Immature natural killer cell (primary cell): ENCODE measurements at places on chromosomes 5 and 9.

GRCh38 chr5:7706256-7706655 lies 144.7 kb downstream of the CFAP90 start:
- DNase-seq = no peak

- DNase-seq = no peak
Observed at GRCh38 chr5:131791866-131792265, 5.0 kb downstream of the FNIP1 start.

DNA sequence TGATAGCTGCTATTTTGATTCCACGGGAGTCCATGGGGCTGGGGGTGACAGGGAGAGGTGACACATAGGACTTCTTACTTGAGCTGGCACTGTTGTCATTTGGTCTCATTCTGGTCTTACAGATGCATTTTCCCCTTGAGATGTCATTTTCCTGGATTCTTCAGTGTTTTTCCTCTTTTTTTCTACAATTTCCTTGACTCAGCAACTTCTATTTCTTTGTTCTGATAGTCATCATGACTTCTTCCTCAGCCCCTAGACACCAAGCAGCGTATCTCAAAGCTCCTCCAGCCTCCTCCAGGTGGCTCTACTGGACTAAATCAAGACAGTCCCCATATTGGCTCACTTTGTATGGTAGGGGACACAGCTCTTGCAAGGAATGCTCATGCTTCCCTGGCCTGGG lies 16.5 kb downstream of the LVRN start:
- no peak for DNase-seq

DNA sequence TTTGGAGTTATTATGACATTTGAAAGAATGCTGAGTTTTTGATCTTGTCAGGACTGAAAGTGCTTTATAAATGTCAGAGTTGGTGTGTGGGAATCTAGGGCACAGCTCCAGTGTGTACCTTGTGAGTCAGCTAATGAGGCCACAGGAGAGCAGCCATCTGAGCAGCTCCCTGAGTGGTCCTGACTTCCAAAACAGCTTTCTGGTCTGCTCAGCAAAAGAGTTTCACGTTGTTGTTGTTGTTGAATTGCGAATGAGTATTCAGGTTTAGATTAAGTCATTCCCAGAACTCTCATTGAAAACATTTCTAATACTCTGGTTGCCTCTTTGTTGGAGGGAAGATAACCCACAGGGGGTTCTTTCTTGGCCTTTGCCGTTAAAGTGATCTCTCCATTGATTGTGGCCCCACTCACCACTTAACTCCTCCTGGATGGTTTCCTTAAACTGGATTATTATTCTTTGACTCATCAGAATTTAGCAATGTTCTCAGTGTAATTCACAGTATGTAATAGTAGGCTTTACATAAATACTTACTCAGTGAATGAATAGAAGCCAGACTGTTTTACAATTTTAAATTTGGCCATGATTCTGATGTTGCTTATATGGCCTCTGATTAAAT lies 125.1 kb upstream of the SGCD start:
- no peak for DNase-seq

DNA sequence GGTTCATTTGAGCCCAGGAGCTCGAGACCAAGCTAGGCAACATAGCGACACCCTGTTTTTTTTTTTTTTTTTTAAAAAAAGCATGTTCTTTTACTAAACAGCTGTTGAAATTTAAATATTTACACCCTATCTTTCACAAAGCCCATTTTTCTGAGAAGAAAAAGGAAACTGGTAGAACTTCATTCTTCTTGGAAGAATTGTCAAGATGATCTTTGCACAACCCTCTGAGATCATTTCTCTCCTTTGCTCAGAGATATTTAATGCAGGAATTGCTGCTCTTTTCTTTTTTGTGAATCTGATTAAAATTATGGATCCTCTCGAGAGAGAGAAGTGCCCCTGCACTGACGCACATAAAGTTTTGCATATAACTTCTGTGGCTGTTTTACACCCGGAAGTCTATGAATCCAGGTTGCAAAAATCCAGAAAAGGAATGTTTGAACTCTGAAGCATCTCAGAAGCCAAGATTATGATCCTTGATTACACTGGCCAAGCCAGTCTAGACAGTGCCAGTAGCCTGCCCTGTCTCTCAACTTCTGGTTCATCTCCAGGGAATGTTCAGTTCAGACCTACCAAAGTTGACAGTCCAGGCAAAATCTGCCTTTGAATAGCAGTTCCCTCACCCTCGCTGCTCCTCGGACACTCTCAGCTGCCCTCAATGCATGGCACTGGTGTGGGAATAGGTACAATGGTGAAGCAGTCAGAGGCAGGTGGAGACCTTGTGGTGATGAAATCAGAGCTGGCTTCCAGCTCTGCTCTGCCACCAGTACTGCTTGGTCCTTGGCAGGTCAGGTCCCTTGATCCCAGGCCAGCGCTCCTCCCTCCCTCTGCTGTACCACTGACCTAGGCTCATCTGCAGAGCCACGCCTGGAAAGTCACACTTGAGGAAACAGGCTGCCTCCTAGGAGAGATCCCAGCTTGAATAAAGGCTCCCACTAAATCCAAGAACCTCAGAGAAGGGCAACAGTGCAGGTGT lies 13.3 kb upstream of the SLC31A2 start:
- no peak for DNase-seq

DNA sequence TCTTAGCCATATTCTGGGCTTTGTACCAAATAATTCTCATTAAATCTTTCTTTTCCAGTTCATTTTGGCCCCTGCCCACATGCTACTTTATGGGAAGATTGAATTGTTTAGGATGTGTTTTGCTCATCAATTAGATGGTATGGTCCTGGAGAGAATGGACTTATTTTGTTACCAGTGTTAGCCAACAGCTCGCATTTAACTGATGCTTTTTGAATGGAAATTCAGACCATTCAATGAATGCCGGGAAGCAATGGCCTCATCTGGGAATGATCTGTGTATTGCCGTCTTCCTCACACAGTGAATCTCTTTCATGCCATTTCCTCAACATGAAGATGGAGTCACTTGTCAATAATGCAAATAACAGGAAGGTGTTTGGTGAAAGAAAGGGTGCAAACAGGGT lies 370.6 kb upstream of the PIK3R1 start:
- DNase-seq = no peak

- DNase-seq = no peak
Observed at GRCh38 chr5:142358121-142358520, 33.3 kb upstream of the SPRY4 start.

GRCh38 chr5:80874162-80874561 lies 86.0 kb upstream of the RASGRF2 start:
- DNase-seq = no peak

- DNase-seq = peak; percentile 84
Observed at GRCh38 chr5:100903039-100903887, at the start of gene ST8SIA4. ST8SIA4 (minus strand) TSS chr5:100903282; CDS start chr5:100902955, 327 bp downstream.

DNA sequence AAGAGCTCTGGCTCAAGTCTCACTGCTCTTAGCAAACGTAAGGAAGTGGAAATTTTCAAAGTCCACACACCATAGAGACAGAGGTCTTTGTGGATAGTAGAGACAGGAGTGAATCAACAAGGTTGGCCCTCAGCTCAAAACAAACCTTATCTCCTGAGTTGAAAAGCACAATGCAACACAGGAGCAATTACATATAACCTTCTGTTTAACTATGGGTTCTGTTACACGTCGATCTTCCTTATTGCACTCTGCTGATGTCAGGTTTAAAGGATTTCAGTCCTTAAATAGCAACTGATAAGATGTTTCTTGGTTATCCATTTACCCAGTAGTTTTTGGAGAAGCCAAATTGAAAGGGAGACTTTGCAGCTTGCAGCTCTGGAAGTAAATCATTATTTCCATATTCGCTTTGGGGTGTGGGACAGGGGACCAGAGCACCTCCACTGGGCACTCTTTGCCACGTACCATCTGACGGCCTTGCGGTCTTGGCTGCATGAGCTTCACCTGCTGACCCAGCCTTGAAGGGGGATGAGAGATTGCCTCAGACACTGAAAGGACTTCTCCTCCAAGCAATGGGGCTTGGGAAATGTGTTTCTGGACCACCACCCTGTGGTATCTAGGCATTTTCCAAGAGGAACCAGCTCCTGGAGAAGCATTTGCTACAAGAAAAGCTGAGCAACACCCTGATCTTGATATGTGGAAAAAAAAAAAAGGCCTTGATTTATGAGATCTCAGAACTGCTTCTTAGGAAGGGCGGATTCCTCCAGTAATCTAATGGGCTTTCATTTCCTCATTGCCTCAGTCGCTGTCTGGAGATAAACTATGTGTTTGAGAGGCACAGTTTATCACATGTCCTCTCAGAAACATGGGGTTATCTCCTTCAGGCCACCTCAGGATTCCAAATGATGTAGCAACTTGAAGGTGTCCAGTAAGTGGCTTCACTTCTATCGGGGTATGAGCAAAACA lies 56.2 kb upstream of the ZNF622 start:
- no peak for DNase-seq

- no peak for DNase-seq
Observed at GRCh38 chr5:170313816-170314215, 16.2 kb upstream of the LCP2 start.

- DNase-seq = no peak
Observed at GRCh38 chr9:77502568-77502967, 145.6 kb downstream of the GNA14 start.

DNA sequence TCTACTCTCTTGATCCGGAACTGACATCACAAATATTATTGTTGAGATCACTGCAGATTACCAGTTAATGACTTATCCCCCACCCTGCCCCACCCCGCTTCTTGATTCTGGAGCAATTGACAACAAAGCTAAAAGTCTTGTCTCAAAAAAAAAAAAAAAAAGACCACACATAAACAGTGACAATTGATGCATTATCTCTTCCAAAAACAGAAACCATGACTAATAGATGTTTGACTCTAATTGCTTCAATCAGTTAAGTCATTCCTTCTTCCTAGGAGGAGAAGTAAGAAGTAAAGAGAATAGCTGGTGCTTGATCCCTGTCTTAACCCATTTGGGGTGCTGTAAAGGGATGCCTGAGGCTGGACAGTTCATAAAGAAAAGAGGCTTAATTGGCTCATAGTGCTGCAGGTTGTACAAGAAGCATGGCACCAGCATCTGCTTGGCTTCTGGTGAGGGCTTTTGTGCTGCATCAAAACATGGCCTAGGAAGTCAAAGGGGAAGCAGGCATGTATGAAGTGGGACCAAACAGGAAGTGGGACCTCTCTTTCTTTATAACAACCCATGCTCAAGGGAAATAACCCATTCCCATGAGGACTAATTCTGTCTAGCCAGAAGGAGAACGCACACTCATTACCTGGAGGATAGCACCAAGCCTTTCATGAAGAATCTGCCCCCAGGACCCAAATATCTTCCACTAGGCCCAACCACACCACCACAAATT lies 158.7 kb downstream of the TMEM167A start:
- DNase-seq = no peak

GRCh38 chr9:110332766-110333165 lies 4.9 kb downstream of the TXNDC8 start:
- no peak for DNase-seq

DNA sequence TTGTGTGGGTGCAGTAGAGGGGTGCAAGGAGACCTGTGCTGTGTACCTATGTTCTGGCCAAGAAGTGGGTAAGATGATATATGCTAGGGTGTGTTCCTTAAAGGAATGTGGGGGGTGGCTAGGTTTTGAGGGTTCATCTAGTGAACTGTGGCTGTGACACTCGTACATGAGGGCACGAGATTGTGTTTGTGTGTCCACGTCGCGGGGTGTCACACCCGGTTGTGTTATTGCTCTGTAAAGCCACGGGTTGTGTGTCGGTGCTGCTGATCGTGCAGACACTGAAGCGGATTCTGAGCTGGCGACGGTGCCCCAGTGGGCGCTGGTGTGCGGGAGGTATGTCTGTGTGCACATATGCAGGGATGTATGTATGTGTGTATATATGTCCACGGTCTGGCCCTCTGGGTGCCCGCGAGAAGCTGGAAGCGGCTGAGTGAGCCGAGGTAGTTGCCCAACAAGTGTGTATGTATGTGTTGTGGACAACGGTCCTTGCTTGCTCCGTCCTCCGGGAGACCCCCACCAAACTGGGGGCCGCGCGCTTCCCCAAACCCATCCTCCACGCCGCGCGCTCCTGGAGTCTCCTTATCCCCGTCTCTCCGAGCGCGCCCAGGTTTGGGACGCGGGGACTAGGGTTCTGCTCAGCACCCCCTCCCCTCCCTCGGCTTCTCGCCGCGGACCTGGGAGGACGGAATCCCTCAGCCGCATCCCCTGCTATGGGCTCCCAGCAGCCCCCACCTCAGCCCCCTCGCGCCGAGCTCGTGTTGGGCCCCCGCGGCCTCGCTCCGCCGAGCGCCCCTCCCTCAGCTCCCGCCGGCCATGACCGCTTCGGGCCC lies 639 bp downstream of the PCDH1 start:
- DNase-seq = peak; percentile 34
